Gastroesophageal sphincter (tissue), 4 donors: ENCODE measurements at places on chromosomes 1 and 21. TPM values are rescaled to one million over a fixed set of nuclear protein-coding genes. Genes with fewer than 3 reads are reported as not detected.

USP24 gene
- total RNA-seq: 42.9 TPM

DNA sequence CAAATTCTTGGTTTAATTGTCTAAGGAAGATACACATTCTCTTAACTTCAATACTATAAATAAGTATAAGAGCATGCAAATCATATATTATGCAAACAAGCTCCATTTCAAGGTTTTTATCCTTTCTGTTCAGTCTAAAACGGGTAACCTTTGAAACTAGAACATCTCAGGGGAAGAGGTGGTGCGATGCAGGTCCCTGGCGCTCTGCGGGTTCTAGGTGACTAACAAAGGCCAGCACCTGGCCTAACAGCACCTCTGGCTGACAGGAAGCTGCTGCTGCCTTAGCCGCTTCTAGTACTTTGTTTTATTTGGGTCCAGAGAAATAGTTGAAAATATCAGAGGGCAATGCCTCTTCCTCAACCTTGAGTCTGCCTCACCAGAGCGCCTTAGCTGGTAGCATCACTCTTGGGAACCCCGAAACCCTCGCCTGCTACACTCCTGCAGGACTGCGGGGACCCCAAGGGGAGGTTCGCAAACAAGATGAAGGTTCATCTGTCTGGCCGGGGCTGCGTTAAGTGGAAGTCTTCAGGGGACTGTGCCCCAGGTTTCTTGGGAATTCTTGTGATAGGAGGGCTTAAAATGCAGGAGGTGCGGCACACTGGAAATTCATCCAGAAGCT lies 45.5 kb downstream of the PRDM15 start:
- no peak for ATAC-seq

GRCh38 chr1:80973101-80973500 lies 827.6 kb upstream of the ADGRL2 start:
- no peak for ATAC-seq

GRCh38 chr1:82258887-82259286 lies 458.2 kb downstream of the ADGRL2 start:
- ATAC-seq: no peak

DNA sequence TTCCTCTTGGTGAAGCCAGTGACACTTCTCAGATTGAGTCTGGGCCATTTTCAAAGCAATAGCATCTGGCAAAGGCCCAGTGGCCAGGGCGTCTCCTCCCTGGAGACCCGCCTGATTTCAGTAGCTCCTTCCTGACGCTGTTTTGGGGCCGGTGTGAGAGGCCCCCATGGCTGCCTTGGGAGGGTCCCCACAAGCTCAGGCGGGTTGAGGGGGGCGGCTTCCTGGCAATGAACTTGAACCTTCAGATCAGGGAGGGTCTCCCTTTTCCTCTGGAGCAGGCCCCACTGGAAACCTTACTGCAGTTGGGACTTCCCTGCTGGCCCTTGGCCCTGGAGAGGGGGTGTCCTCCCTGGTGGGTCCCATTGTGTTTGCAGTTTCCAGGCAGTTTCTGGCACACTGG lies 121.2 kb downstream of the CRYAA start:
- ATAC-seq: no peak

FOXD2 gene
- 0.47 TPM for total RNA-seq

KCNK1 gene
- total RNA-seq: 3.6 TPM

AGT gene
- total RNA-seq: 16.0 TPM

CD5L gene
- not detected for total RNA-seq

CNIH3 gene
- 0.94 TPM for total RNA-seq

- no peak for ATAC-seq
Observed at GRCh38 chr1:198838022-198838342, 199.1 kb downstream of the PTPRC start.

DNA sequence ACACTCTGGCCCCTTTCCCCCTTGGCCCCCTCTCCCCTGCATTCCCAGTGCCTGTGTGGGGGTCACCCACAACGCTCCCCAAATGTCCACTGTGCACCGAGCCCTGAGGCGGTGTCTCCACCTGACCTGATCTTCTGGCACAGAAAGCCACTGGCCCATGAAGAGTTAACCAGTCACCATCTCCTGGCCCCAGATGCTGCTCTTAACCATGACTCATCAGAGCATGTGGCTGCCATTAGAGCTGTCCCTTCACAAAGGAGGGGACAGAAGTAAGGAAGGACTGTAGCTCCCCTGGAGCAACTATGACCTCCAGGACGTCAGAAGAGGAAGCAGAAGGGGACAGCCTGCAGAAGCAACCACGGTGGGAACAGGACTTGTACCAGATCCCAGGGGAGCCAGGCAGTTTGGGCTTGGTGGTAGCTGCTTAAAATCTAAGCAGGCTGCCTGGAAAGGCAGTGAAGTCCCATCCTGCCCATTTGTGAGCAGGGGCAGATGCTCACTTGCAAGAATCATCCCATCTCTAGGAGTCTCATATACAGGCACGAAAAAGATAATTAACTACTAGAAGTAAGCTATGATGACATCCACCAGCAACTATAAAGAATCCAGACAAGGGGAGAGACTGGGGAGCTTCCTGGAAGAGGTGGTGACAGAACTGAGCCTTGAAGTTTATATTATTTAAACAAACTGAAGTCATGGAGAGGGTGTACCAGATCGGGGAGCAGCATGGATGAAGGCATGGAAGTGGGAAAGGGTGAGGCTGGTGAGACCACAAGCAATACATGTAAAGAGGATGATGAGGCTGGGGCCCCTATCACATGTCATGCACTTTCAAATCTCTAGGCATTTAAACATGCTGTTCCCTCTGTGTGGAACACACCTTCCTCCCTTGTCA lies 1.1 kb upstream of the TTC39A start:
- no peak for ATAC-seq

DNA sequence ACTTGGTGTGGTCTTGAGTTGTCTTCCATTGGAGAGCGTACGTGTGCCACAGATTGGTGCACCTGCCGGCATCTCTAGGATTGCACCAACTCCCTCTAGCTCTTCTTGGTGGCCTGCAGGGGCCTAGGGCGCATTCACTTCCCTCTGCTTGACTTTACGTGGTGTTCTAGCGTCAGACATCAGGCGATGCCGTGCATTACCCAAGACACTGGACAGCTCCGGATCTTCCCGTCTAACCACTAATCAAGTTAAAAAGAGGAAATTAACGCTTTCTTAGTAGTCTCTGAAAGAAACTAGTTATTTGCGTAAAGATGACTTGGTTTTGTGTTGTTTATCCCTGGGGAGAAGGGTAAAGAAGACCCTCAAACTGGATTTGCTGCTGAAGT lies 510 bp upstream of the IL10RB start:
- peak; percentile 59 for ATAC-seq

DNA sequence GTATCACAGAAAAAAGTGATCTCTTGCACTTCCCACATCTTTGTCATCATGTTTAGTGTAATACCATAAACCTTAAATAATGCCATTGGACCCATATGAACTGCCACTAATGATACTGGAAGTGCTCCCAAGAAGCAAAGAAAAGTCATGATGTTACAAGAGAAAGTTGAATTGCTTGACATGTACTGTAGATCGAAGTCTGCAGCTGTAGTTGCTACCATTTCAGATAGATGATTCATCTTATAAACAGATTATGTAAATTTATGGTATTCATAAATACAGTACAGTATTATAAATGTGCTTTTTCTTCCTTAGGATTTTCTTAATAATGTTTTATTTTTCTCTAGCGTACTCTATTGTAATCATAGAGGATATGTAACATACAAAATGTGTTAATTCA lies 30.1 kb upstream of the LAMC2 start:
- ATAC-seq: no peak

DNA sequence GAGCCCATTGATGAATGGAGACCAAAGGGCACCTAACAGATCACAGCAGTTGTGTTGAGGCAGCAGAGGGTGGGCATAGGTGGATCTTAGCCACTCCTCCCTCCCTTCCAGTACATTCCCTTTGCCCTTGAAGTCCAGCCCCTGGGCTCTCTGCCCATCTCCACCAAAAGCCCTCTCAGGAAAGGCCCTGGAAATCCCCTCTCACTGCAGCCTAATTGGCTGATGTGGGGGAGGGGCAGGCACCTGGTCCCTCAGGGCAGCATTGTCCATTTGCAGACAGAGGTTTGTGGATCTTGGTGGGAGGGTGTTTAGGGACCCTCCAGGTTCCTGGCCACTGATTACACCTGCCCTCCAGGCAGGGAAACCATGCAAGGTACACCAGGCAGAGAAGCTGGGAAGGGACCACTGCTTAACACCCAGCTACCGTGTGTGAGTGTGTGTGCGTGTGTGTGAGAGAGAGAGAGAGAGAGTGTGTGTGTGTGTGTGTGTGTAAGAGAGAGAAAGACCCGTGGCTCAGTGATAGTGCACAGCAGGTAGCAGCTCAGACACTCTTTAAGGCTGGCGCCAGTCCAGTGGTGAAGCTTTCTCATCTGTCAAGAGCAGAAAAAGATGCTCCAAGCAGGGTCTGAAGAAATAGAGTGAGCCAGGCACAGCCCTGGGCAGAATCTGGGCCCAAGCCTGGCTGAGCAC lies 71.1 kb downstream of the MATN1 start:
- no peak for ATAC-seq

GRCh38 chr1:207328908-207329440 lies 7.5 kb downstream of the CD55 start:
- no peak for ATAC-seq

- ATAC-seq: peak; percentile 50
Observed at GRCh38 chr1:28112388-28113241, 24.2 kb upstream of the EYA3 start.

GRCh38 chr1:39105841-39106765 lies 80.0 kb downstream of the NDUFS5 start:
- ATAC-seq: peak; percentile 4

RAD54L gene
- total RNA-seq: not detected

TNFRSF4 gene
- 1.3 TPM for total RNA-seq

GRCh38 chr1:226733304-226733703 lies 5.8 kb downstream of the ITPKB start:
- no peak for ATAC-seq

HEYL gene
- 8.4 TPM for total RNA-seq

- no peak for ATAC-seq
Observed at GRCh38 chr1:248844526-248844925, 6.5 kb downstream of the ZNF672 start.

DNA sequence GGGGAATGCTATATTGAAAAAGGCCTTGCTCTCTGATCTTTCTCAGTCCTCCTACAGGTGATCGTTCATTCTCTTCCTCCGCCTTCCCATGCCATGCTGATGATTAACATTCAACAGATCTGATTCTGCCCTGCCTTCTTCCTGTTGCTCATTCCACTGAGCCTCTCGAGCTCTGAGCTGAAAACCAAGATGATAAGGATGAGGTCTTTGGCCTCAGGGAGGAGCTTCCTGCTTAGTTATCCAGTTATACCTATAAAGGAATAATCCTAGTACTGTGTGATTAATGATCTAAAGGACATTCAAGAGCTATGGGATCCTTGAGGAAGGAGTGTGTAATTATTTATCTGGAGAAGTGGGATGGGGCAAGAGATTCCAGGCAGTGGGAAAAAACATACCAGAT lies 25.2 kb upstream of the MAP3K7CL start:
- no peak for ATAC-seq

GRCh38 chr21:36194024-36194423 lies 37.4 kb downstream of the DOP1B start:
- ATAC-seq: no peak

- no peak for ATAC-seq
Observed at GRCh38 chr1:176374967-176375569, 87.9 kb upstream of the PAPPA2 start.

- ATAC-seq: no peak
Observed at GRCh38 chr1:50562106-50562505, 138.9 kb upstream of the DMRTA2 start.

- ATAC-seq: no peak
Observed at GRCh38 chr1:237394281-237394680, 352.3 kb downstream of the RYR2 start.

GRCh38 chr1:198088360-198089071 lies 68.3 kb upstream of the NEK7 start:
- ATAC-seq: no peak
